ENCODE measurements at places on chromosomes 12 and 14. TPM values are rescaled to one million over a fixed set of nuclear protein-coding genes. Genes with fewer than 3 reads are reported as not detected.

Gene OTUB2
- polyA plus RNA-seq: 0.33 TPM

DNA sequence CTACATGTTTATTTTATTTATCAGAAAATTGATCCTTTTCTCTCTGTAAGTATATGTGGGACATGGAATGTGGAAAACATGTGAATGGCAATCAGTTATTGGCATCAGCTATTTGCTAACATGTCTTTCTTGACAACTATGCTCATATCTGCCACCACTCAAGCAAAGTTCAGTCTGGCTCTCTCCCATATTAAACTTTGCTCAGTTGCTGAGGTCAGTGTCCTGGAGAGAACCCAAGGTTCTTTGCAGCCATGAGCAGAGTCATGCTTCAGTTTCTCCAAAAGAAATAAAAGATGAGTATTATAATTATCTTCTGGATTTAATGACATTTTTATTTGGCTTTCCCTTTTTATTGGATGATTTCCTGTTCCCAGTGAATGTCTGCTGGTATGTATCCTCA is 42.6 kb downstream of the A2M start:
- H3K27ac ChIP-seq: peak overlapping the region; percentile 39
- peaks cover 4% of the 10 kb centered on the region for H3K27me3 ChIP-seq
- H3K4me1 ChIP-seq: no peaks in the 10 kb centered on the region

Gene VDR
- polyA plus RNA-seq: not detected

DNA sequence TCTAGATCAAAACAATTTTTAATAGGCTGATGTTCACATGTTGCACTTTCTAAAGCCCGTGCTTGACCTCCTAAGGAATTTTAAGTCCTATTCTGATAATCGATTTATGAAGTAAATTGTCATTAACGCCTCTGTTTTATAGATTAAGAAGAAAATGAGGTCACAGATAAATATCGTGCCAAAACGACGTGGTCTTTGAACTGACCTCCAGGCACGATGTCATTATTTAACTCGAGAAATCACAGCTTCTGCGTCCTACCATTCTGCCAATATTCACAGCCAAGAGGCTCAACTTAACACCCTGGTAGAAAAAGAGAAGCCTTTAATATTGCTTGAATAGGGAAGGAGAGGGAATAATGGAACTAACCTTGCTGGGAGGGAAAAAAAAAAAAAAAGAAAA is 888 bp upstream of the EEA1 start:
- peak overlapping the region; percentile 87 for H3K4me3 ChIP-seq
- peak overlapping the region; percentile 95 for H3K27ac ChIP-seq
- no peaks in the 10 kb centered on the region for H3K36me3 ChIP-seq
- DNase-seq: no peak
- peaks cover 27% of the 10 kb centered on the region for H3K4me1 ChIP-seq

DNA sequence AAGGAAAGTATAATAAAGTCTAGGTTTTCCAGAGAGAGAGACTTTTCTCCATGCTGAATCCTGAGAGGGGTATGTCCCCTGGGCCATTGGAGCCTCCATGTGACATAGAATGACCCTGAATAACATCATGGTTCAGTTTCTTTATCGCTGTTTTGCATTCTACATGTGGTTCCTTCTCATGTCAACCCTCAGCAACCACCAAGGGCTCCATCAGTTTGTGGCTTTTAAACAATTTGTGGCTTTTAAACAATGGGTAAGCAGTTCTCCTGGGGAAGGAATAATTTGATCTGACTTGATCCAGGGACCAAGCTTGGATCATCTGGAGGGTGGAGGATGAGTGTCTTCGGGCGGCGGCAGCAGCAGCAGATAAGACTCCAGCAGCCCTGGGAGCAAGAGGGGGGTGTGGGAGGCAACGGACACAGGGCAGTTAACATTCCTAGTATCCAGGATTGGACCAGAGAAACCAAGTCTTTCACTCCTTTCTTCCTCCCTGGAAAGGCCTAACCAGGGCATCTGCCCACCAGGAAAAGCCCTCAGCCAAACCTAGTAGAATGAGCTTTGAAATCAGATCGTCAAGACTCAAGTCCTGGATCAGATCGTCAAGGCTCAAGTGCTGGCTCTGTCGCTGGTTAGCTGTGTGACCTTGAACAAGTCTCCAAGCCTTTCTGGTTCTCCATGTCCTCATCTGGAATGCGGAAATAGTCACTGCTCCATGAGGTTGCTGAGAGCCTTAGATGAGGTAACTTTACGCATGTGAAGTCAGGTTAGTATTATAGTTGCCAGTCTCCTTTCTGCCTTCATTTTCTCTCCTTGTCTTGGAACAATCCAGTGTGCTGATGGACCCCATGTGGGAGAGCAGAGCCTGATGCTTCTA is 27.8 kb upstream of the FAM222A start:
- no peaks in the 10 kb centered on the region for H3K27me3 ChIP-seq
- H3K36me3 ChIP-seq: no peaks in the 10 kb centered on the region
- H3K27ac ChIP-seq: no peak overlapping the region
- H3K4me1 ChIP-seq: no peaks in the 10 kb centered on the region
- no peak for DNase-seq
- H3K4me3 ChIP-seq: no peak overlapping the region

Gene TAS2R31
- polyA plus RNA-seq: not detected

Gene RPGRIP1
- 1.9 TPM for polyA plus RNA-seq

GRCh38 chr12:28374556-28374955 is 184.3 kb downstream of the CCDC91 start:
- peaks cover 23% of the 10 kb centered on the region for H3K4me1 ChIP-seq
- H3K4me3 ChIP-seq: no peak overlapping the region
- H3K36me3 ChIP-seq: peaks cover 52% of the 10 kb centered on the region
- no peak overlapping the region for H3K27ac ChIP-seq

DNA sequence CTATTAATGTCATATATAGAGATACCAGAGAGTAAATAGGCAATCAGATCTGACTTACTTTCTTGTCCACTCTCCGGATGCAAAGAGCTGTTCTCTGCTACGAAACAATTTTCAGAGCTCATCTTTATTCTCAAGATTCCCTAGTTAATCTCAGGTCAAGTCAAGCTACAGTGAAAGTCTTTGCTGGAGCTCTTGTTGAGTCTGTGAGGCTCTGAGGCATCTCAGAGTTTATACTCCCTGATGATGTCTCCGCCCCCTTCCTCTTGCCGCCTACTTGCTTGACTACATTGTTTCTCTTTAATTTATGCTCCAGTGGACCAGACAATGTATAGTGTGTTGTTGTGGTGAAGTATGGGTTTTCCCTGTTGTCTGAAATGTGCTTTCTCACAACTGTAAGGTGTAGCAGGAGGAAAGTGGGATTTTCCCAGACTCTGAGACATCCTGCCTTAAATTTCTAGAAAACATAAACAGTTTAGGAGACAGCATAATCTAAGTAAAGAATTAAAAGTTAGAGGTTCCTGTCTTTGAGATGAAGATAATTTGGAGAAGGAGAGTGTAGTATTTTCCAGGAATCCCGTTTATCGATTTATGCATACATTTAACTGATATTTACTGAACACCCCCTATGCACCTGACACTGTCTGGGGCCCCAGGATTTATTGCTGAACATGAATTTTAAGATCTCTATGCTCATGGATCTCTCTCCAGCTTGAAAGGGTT is at the start of gene CD69:
TSS of gene CD69 (minus strand) at position 203 of the 720 bp plus-strand sequence. CDS start at position 122, 81 bp downstream.
- peaks cover 10% of the 10 kb centered on the region for H3K36me3 ChIP-seq
- peak within 1 kb of the TSS; percentile 100 for H3K27ac ChIP-seq
- H3K27me3 ChIP-seq: peaks cover 23% of the 10 kb centered on the region
- peak; percentile 85 for DNase-seq
- H3K4me1 ChIP-seq: peaks cover 68% of the 10 kb centered on the region

Gene HOXC12
- polyA plus RNA-seq: not detected

- peaks cover 6% of the 10 kb centered on the region for H3K36me3 ChIP-seq
- DNase-seq: no peak
- H3K4me1 ChIP-seq: peaks cover 44% of the 10 kb centered on the region
- peak overlapping the region; percentile 98 for H3K27ac ChIP-seq
- peaks cover 16% of the 10 kb centered on the region for H3K27me3 ChIP-seq
- peak overlapping the region; percentile 98 for H3K4me3 ChIP-seq
These were observed 830 bp downstream of the PPP4R3A start for GRCh38 chr14:91509083-91509877.

DNA sequence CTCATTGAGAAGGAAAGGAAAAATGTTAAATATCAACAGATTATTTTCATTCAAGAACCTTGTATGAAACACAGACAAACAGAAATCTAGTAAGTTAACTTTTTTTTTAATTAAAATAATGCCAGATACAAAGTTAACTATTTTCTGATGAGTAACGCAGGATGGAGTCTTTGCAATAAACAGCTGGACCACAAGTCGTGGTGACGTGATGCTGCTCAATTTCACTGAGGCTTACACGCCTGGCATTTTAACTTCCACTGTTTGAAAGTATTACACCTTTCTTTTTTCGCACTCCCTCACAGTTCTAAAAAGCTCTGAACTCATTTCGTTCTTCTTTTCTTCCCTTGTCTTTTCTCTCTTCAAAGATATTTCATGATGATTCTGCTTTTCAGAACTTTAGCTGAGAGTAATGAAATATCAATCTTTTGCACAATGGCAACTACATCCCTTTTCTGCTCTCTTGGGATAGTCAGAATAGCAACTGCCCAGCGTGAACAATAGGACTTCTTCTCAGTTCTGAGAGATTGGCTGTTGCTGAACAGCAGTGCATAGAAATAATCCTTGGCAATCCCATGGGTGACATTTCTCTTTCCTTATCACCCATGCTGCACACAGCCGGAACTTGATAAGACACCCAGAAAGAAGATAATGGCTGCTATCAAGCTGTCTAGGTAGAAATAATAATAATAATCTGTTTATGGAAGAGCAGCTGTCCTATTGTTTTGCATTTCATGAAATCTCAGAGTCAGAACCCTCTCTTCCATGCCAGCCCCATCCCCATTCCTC is 160.5 kb downstream of the BTG1 start:
- peak; percentile 38 for DNase-seq
- H3K27me3 ChIP-seq: peaks cover 3% of the 10 kb centered on the region
- H3K36me3 ChIP-seq: no peaks in the 10 kb centered on the region
- peak overlapping the region; percentile 9 for H3K4me3 ChIP-seq
- H3K27ac ChIP-seq: peak overlapping the region; percentile 41
- peaks cover 38% of the 10 kb centered on the region for H3K4me1 ChIP-seq

DNA sequence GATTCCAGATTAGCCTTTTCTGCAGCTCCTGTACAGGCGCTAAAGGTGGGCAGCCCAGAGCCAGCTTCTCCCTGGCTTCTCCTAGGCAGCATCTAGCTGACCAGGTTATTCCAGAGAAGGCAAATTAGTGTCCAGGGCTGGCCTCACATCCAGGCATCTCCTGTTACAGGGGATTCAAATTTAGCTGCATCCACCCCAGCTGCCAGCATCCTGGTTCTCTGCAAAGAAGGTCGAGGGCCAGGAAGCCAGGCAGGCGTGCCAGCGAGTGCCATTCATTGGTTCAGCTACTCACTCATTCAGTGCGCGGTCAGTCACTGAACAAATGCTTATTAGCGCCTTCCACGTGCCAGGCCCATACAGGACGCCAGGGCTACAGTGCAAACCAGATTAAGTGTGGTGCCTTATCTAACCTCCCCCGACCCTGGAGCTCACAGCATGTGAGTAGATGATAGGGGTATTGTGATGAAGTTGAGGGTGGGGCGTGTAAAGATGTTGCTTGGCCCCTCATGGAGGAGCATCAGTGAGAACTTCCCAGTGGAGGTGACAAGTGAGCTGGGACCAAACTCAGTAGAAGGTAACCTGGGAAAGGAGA is 15.7 kb upstream of the FAM222A start:
- H3K36me3 ChIP-seq: no peaks in the 10 kb centered on the region
- peaks cover 4% of the 10 kb centered on the region for H3K27me3 ChIP-seq
- no peak for DNase-seq
- no peaks in the 10 kb centered on the region for H3K4me1 ChIP-seq
- H3K27ac ChIP-seq: no peak overlapping the region
- no peak overlapping the region for H3K4me3 ChIP-seq

- H3K4me1 ChIP-seq: peaks cover 13% of the 10 kb centered on the region
- H3K36me3 ChIP-seq: no peaks in the 10 kb centered on the region
- H3K4me3 ChIP-seq: no peak overlapping the region
- H3K27me3 ChIP-seq: no peaks in the 10 kb centered on the region
- no peak overlapping the region for H3K27ac ChIP-seq
These were observed 546.2 kb upstream of the ATP2B1 start for GRCh38 chr12:90254796-90255195.

DNA sequence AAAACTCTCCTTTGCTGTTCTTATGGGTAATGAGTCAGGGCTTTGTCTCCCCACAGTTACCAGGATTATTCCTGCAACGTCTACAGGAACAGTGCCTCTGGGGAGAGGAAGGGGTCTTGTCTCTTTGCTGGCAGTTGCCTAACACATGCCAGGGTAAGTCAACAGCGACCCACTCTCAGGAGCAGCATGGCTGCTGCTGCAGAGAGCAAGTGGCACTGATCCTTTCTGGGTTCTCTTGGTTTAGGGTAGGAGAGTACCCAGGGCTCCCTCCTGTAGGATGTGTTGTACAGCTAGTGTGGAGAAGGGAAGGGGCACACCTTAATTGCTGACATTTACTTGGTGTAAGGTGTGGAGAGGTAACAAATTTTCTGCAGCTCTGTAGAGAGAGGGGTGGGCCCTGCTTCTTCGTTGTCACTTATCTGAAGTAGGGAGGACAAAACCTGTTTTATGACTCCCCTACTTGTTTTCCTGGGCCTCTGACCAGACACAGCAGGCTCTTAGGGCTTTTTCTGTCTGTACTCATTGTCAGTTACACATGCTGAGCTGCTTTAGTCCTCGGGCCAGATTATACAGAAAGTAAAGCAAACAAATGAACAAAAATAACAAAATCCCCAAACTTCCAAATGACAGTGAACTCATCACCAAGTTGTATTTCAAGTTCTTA is 168.2 kb downstream of the ACSS3 start:
- H3K27me3 ChIP-seq: no peaks in the 10 kb centered on the region
- no peak for DNase-seq
- no peaks in the 10 kb centered on the region for H3K4me1 ChIP-seq
- H3K4me3 ChIP-seq: no peak overlapping the region
- no peak overlapping the region for H3K27ac ChIP-seq
